ENCODE measurements at places on chromosomes 16 and 17.

GRCh38 chr17:64218066-64218465, 45.0 kb downstream of the TEX2 start:
- no peak for DNase-seq

DNA sequence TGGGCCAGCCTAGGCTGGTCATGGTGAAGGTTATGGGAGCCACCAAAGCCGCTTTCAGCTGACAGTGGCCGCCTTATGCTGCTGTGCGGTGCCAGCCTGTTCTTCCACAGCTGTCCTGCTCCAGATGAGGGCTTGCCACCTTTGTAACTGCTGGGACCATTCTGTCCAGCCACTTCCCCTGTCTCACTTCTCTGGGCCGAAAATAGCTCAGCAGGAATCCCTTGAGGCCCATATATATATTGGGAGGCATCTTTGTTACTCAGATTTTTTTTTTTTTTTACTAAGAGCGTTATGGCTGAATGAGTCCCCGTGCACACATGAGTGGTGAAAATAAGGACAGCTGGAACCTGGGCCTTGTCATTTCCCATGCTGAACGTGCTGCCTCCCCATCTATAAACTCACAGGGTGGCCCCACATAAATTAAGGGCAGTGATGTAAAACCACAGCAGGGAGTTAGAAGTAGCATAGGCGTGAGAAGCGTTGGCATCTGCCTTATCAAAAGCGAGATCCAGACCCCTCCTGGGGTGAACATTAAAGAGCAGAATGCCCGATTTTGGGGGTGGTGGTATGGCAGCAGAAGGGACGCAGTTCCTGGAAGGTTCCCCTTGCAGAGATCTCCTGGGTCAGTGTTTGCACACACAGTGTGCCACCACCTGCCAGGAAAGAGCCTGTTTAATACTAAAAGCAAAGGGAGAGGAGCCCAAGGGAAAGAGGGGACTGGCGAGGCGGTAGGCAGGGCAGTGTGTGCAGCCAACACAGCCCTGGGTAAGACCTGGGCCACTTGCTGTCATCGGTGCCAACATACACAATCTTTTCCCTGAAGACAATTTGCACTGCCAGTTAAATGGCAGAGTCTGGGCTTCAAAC, 57.8 kb downstream of the USP43 start:
- no peak for DNase-seq

DNA sequence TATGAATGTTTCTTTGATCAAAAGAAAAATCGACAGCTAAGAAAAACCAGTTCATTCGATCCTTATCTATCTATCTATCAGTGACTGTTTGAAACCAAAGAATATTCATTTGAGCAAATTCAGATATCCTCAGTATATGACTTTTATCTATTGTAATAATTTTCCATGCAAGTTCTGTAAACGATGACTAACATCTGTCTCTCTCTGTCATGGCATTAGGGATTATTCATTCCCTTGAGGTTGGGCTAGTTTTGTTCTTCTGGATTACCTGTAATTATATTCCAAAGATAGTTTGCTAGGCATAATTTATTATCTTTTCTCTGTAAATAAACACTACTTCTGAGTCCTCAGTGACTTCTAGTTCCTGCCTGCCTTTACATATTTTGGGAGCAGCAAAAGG, 497.7 kb upstream of the CDH11 start:
- DNase-seq = no peak

GRCh38 chr17:47698749-47699535, 5.0 kb downstream of the TBKBP1 start:
- no peak for DNase-seq

- no peak for DNase-seq
Measured at GRCh38 chr16:77234611-77235010, 35.4 kb downstream of the SYCE1L start.

GRCh38 chr17:81173762-81174155, 7.7 kb upstream of the AATK start:
- DNase-seq = no peak

- DNase-seq = no peak
Measured at GRCh38 chr16:57260294-57260929, 15.4 kb downstream of the ARL2BP start.

- DNase-seq = no peak
Measured at GRCh38 chr17:69567130-69567529, 152.6 kb downstream of the MAP2K6 start.

- no peak for DNase-seq
Measured at GRCh38 chr17:65559804-65560627, 1.4 kb downstream of the AXIN2 start.

DNA sequence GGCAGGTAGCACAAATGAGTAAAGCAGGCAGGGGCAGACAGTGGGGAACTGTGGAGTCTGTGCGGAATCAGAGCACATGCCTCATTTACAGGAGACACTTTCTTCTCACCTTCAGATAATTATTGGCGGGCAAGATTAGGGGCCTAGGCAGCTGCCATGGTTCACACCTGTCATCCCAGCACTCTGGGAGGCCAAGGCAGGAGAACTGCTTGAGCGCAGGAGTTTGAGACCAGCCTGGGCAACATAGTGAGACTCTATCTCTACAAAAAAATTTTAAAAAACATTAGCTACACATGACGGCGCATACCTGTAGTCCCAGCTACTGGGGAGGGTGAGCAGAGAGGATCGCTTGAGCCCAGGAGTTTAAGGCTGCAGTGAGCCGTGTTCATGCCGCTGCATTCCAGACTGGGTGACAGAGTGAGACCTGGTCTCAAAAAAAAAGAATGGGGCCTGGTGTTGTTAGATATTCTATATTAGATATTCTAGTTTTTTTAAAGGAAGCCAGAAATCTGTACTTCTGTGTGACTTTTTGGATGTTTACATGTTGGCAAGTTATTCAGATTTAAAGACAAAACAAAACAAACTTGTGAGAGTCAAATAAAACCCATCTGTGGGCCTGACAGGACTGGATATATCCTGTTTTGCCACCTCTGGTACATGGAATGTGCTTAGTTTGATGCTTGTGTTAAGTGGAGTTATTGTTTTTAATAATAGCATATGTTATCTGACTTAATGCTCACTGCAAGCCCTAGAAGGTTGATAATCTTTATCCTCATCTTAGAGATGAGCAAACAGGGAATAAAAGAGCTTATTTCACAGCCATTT, 4.9 kb upstream of the LPCAT2 start:
- DNase-seq = no peak

GRCh38 chr17:74059479-74060240, 143.8 kb upstream of the RPL38 start:
- peak; percentile 30 for DNase-seq

GRCh38 chr16:12229759-12230594, 253.4 kb downstream of the SNX29 start:
- peak; percentile 36 for DNase-seq

- no peak for DNase-seq
Measured at GRCh38 chr17:3636908-3637373, 381 bp downstream of the CTNS start.

GRCh38 chr16:85221771-85222154, 109.5 kb upstream of the CIBAR2 start:
- DNase-seq = no peak

- DNase-seq = no peak
Measured at GRCh38 chr16:81350306-81350615, 35.5 kb downstream of the GAN start.

- DNase-seq = no peak
Measured at GRCh38 chr16:83070416-83071209, 443.8 kb downstream of the CDH13 start.

GRCh38 chr17:46869975-46870803, 18.8 kb downstream of the WNT9B start:
- DNase-seq = no peak

DNA sequence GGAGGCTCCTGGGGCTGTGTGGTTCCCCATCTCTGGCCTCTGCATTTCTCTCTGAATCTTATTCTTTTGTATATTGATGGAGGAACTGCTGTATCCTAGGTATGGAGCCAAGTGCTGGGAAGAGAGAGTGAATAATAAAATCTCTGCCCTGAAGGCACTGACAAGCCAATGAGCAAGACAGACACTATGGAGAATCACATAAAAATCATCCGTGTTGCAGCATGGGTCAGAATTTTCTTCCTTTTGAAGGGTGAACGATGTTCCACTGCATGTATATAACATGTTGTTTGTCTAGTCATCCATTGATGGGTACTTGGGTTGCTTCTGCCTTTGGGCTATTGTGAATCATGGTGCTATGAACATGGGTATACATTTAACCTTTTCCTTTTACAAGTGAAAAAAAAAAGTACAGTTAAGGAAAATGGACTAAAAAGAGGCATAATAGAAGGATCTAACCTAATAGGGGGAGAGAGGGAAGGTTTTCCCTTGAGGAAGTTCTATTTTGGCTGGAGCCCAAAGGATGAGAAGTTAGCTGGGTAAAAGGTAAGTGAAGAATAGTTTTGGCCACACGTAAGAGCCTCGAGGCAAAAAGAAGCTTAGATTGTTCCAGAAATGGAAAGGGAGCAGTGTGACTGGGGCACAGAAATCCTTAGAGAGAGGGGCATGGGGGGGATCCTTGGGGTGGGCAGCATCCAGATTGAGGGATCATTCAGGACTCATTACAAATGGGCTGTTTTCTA, 32.3 kb upstream of the GNA13 start:
- DNase-seq = no peak

GRCh38 chr16:5064915-5065314, 841 bp downstream of the C16orf89 start:
- DNase-seq = peak; percentile 54

DNA sequence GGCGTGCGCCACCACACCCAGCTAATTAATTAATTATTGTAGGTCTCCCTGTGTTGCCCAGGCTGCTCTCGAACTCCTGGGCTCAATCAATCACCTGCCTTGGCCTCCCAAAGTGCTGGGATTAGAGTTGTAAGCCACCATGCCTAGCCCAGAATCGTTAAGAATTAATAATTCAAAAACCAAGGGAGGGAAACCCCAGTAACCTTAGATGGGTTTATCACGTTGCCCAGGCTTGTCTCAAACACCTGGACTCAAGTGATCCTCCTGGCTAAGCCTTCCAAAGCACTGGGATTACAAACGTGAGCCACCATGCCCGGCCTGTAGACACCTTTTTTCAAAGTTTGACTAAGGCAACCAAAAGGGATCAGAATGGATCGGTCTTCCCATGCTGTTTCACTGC, 21.6 kb downstream of the CD300LF start:
- DNase-seq = no peak

GRCh38 chr17:81034168-81034777, 678 bp upstream of the BAIAP2 start:
- no peak for DNase-seq

- DNase-seq = no peak
Measured at GRCh38 chr16:59385491-59385890, 651.4 kb upstream of the GOT2 start.

DNA sequence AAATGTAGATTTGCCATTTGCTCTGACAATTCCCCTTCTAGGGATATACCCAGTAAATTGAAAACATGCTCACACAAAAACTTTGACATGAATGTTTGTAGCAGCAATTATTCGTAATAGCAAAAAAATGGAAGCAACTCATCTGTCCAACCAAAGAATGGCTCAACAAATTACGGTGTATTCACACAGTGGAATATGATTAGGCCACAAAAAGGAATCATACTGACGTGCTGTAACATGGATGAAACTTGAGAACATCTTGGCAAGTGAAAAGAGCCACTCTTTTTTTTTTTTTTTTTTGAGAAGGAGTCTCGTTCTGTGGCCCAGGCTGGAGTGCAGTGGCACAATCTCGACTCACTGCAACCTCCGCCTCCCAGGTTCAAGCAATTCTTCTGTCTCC, 24.1 kb upstream of the SPNS3 start:
- no peak for DNase-seq

- no peak for DNase-seq
Measured at GRCh38 chr17:43679401-43679800, 17.7 kb upstream of the MEOX1 start.

GRCh38 chr17:39462631-39463375, 1.5 kb downstream of the CDK12 start:
- DNase-seq = no peak

GRCh38 chr16:85464383-85465305, 148.5 kb upstream of the GSE1 start:
- peak; percentile 23 for DNase-seq

GRCh38 chr17:73174126-73174525, 9.3 kb downstream of the SSTR2 start:
- DNase-seq = no peak

GRCh38 chr17:59362811-59363205, 31.4 kb downstream of the YPEL2 start:
- no peak for DNase-seq

DNA sequence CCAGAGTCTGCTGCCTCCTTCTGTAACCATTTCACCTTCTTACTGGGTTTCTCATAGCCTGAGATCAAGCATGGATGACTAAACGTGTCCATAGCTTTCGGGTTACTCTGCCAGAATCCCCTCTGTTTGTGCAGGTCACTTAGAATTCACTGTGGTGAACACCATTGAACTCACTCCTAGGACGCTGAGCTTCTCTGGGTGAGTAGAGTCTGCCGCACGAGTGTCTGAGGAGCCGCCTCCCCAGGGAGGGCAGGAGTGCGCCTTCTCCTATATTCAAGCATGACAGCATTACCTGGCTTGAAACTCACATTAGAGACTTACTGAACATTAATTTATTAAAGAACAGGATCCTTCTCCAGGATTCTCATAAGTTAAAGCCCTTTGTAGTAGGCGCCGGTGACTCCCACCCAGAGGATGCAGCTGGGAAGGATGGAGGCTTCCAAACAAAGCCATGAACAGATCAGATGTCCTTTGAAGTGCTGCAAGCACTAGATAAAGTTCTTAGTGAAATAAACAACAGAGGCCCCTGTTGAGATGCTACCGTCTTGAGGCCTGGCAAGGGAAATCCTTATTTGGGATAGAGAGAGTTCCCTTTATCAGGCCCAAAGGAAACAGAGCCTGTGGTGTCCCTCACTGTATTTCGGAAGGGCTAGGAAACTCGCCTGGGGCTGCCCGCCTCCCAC, 144.6 kb upstream of the PLCG2 start:
- no peak for DNase-seq

- DNase-seq = no peak
Measured at GRCh38 chr16:48445782-48446533, 60.7 kb upstream of the SIAH1 start.

GRCh38 chr17:16351831-16352230, 1.4 kb downstream of the CENPV start:
- no peak for DNase-seq

DNA sequence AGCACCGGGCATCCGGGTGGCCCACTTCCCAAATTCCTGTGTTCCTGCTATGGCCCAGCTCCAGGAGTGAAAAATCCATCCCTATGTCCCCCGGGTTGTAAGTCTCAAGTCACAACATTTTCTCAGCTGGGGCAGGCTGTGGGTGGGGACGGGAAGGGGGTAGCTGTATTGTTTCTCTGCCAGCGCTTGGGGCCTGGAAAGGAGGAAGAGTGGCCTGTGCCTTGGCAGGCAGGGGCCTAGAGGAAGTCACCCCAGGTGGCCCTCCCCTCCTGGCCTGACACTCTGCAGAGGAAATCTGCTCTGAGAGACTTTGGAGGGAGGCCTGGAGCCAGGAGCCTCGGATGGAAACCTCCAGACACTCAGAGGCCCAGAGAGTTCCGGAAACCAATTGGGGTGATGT, 10.6 kb upstream of the SCN4A start:
- DNase-seq = no peak

GRCh38 chr17:73118139-73118538, 25.7 kb upstream of the SLC39A11 start:
- DNase-seq = no peak

- DNase-seq = no peak
Measured at GRCh38 chr16:53766304-53767016, 62.5 kb downstream of the FTO start.
